DND-41 (cell line): ENCODE measurements at places on chromosomes 2 and 18.
A peak's percentile ranks its signal among the peaks of the same experiment; 100 is the strongest.

DNA sequence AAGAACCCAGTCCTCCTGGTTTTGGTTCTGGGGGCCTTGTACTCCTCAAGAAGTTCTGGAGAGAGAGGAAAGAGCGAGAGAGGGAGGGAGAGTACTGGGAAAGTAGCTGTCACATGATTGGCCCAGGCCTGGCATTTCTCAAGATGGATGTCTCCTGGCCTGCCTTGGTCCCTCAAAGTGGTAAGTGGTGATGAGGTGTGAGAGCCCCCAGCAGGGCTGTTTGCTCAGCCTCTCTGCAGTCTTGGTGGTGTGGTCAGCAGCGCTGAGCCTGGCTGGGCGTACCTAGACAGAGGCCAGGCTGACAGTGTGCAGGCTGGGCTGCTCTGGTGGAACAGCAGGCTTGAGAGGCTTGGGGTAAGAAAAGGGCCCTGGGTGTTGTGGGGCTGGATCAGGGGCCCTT is 2.5 kb downstream of the SPEG start:
- DNase-seq: no peak

- DNase-seq: no peak
These were observed 215.9 kb downstream of the TMEM247 start for GRCh38 chr2:46695283-46695682.

DNA sequence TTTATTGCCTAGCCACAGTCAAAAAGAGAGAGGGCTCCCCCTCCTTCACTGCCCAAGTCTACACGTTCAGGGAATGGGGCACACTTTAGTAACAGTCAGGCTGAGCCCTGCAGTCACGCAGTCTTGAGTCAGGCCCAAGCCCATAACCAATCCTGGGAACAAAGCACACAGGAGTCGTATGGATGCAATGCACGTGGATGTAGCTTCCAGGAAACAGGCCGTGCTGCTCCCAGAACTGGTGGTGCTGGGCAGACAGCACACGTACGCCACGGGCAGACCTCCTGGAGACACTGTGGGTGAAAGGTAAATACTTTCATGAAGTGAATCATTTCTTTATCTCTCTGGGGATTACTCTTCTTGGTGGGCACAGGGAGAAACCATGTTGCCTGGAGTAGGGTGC is 30.0 kb upstream of the MBP start:
- no peak for DNase-seq

GRCh38 chr18:22170421-22171257 is 1.2 kb downstream of the GATA6 start:
- DNase-seq: no peak

DNA sequence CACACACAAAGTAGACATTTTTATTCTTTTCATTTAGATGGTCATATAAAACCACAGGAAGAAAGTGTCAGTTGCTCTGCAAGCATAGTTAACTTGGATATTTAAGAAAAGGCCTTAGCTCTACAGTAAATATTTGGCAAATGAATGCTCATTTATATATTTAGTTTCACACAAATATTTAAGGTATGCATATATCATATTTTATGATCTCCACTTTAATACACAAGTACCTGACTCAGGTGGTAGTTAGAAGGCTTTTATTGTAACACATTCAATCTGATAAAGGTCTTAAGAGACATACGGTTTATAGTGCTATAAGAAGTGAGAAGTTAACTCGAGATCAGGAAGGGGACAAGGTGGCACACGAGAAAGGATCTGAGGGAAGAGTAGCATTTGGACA is 363.1 kb downstream of the NBAS start:
- DNase-seq: no peak

DNA sequence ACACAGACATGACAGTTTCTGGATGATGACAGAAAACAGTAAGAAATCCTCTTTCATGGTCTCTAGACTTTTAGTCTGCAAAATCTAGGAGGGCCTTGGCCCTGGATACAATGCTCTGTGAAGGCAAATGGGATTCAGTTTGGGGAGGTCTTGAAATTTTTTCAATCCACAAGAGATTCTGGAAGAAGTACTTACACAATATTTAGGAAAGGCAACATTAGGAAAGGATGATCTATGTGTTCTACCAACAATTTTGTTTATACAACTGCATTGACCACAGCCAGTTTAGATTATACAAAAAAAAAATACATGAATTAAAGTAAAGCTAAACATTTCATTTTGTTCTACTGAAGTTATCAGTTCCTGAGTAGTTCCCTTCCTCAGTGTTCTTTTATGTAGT is 208.0 kb downstream of the SRBD1 start:
- DNase-seq: no peak

DNA sequence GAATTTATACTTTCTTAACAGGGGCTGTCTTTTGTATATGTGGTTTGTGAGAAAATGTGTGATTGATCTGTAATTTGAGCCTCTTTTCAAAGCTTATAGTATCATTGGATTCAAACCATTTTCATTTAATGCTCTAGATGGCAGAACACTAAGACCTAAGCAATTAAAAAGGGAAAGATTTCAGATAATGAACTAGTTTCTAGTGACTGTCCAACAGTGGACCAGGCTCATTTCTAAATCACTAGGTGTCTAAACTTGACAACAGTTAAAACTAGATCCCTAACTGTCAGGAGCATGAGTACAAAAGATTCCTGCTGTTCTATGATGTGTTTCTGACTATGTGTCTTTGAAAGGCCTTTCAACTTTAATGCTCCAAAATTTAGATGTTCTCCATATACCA is 54.6 kb downstream of the ANKRD44 start:
- no peak for DNase-seq

GRCh38 chr2:226733189-226733858 is 66.3 kb downstream of the IRS1 start:
- no peak for DNase-seq

GRCh38 chr2:165293440-165294420 is 54.5 kb downstream of the SCN2A start:
- peak; percentile 72 for DNase-seq

DNA sequence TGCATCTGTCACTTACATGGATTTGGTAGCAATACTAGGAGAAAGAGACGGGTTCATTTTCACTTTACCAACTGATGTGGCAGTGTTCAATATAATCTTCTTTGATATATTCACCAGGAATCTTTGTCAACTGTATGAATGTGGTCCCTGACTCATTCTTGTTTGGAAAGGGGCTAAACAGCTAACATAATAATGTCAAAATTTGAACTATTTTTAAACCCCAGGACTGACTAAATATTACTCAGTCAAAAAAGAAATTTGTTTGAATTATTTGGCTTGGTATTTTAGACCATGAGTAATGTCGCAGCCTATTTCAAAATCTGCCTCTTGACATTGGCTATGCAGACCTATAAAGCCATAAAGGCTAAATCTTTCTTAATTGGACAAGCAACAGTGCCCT is 413.7 kb upstream of the RGPD4 start:
- no peak for DNase-seq

- peak; percentile 75 for DNase-seq
These were observed 111.6 kb upstream of the NABP1 start for GRCh38 chr2:191566344-191566743.

DNA sequence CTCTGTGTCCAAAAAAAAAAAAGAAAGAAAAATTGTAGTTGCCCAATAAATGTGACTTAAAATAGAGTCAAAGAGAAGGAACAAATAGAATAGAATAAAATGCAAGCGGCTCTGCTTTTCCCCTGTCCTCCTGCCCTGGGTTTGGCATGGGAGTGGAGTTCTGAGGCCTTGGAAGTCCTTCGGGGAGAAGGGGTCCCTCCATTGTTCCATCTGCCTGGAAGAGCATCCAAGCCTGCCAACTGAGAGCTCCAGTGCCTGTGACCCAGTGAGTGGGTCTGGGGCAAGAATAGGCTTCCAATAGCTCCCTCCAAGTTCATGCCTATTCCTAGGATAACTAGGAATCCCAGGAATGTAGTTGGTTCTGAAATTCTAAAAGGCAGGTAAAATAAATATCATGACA is 321.4 kb downstream of the MYCN start:
- no peak for DNase-seq

DNA sequence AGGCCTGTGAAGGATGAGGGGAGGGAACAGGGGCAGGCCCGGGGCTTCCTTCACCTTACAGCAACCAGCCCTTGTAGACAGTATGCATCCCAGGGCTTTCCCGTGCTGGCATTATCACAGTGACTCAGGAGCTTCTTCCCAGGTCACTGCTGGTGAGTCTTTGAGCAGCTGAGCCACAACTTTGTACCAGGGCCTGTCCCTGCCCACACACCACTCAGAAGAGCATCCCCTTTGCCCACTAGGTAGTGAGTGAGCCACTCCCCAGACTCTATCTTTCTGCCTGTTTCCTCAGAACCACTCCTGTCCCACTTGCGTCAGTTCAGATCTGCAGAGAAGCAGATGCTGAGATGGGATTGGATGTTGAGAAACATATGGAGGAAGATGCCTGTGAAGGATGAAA is 69.6 kb upstream of the ALPP start:
- DNase-seq: no peak

GRCh38 chr2:205024822-205025518 is 479.7 kb downstream of the PARD3B start:
- no peak for DNase-seq

DNA sequence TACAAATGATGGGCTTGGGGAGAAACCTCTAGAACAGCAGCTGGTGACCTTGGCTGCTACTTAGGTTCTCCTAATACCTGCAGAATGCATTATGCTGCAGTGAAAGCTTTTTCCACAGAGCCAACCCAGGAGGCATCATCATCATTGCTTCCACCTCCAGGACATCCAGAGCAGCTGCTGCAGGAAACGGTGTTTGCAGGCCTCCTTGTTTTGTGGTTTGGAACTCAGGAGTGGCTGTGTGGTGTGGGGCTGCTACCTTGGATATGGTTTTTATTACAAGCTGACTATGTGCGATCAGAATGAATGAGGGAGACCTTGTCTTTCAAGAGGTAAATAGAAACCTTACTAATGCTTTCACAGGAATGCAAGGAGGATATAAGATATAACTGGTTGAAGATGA is 82.9 kb upstream of the MCFD2 start:
- no peak for DNase-seq
